ENCODE measurements at places on chromosomes 16 and 17.

- H3K4me3 ChIP-seq: no peak within 1 kb of the TSS
- H3K4me1 ChIP-seq: peaks cover 2% of the 10 kb centered on the region
- DNase-seq: peak; percentile 84
- peaks cover 28% of the 10 kb centered on the region for H3K27me3 ChIP-seq
- no peak within 1 kb of the TSS for H3K27ac ChIP-seq
Measured at GRCh38 chr16:24255456-24256371, at the start of gene CACNG3. CACNG3 (plus strand) TSS chr16:24256335; CDS start chr16:24256755, 420 bp downstream.

DNA sequence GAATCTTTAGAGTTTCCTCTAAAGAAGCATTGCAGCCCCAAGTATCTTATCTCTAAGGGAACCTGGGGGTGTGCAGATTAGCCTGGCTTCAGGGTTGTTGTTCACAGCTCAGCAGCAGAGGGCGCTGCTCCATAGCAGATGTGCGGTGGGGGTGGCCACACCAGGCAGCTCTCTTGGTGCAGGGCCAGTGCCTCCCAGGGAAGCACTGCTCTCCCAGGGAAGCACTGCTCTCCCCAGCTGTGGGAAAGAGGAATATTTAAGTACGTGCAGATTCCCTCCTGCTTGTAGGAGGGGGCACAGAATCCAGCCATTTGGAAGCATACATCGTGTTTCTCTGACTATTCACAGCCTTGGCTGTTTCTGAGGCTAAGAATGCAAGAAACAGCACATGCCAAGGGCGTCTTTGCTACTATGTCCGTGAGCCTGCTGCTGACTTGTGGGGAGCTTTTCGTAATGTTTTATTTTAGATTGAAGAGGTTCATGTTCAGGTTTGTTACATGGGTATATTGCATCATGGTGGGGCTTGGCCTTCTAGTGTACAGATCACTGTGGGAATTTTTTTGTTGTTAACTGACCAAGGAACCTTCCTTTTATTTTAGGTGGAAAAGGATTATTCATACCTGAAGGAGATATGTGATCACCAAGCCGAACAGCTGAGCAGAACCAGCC is 217.8 kb downstream of the SPECC1 start:
- no peaks in the 10 kb centered on the region for H3K27me3 ChIP-seq
- DNase-seq: peak; percentile 89
- H3K36me3 ChIP-seq: no peaks in the 10 kb centered on the region
- no peak overlapping the region for H3K4me3 ChIP-seq

DNA sequence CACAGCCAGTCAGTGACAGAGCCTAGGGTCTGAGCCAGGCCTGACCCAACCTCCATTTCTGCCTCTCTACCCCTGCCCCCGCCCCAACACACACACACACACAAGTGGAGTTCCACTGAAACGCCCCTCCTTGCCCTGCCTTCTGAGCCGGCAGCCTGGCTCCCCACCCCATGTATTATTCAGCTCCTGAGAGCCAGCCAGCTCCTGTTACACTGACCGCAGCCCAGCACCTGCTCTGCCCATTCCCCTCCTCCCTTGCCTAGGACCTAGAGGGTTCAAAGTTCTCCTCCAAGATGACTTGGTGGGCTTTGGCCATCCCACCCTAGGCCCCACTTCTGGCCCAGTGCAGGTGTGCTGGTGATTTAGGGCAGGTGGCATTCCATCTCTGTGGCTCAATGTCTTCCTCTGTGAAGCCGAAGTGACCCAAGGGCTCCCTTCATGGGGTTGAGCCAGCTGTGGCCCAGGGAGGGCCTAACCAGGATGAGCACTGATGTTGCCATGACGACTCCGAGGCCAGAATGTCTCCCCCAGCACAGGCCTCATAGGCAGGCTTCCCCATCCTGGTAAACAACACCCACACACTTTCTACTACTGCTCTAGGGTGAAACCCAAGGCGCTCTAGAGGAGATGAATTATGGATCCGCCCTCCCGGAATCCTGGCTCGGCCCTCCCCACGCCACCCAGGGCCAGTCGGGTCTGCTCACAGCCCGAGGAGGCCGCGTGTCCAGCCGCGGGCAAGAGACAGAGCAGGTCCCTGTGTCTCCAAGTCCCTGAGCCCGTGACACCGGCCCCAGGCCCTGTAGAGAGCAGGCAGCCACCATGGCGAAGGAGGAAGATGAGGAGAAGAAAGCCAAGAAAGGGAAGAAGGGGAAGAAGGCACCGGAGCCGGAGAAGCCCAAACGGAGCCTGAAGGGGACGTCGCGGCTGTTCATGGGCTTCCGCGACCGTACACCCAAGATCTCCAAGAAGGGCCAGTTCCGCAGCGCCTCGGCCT is 9.7 kb downstream of the MYO15A start:
- no peaks in the 10 kb centered on the region for H3K27me3 ChIP-seq
- H3K4me1 ChIP-seq: no peaks in the 10 kb centered on the region
- H3K27ac ChIP-seq: no peak overlapping the region
- no peak for DNase-seq
- no peak overlapping the region for H3K4me3 ChIP-seq

DNA sequence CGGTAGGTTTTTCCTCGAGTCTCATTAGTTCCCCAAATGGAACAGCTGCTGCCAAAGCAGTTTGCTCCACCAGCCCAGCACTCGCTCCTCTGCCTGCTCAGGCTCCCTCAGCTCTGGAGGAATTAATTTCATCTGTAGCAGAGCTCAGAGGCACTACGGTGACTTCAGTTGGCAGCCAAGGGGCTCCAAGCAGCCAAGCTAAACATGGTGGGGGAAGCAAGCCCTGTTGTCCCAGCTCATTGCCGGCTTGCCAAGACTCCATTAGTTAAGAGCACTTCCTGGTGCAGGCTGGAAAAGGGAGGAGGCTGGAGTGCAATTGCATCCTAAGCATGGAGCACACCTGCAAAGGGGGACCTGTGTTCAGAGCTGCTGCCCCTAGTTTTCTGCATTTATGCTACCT is 78.7 kb upstream of the GPRC5B start:
- H3K4me3 ChIP-seq: no peak overlapping the region
- H3K27ac ChIP-seq: no peak overlapping the region
- no peaks in the 10 kb centered on the region for H3K27me3 ChIP-seq
- H3K4me1 ChIP-seq: no peaks in the 10 kb centered on the region
- no peaks in the 10 kb centered on the region for H3K36me3 ChIP-seq

DNA sequence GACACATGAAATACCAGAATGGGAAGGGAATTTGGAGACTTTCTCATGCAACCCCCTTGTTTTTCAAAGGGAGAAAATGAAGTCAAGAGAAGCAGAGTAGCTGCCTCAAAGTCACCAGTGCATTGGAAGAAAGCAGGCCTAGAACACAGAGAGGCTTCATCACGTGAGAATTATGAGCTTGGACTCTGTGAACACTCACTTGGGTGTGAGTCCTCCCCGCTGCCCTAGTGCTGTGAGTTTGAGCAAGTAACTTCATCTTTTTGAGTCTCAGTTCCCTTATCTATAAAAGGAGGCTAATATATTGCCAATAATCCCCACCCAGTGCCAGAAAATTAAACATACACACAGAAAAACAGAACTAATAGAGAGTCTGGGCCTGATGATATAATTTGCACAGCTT is 315.8 kb downstream of the XYLT1 start:
- H3K27ac ChIP-seq: no peak overlapping the region
- no peaks in the 10 kb centered on the region for H3K4me1 ChIP-seq
- no peak for DNase-seq
- H3K36me3 ChIP-seq: peaks cover 17% of the 10 kb centered on the region
- H3K4me3 ChIP-seq: no peak overlapping the region
- H3K27me3 ChIP-seq: no peaks in the 10 kb centered on the region

- H3K4me1 ChIP-seq: peaks cover 16% of the 10 kb centered on the region
- H3K4me3 ChIP-seq: no peak within 1 kb of the TSS
- H3K27me3 ChIP-seq: peaks cover 10% of the 10 kb centered on the region
- H3K27ac ChIP-seq: no peak within 1 kb of the TSS
- DNase-seq: no peak
- H3K36me3 ChIP-seq: no peaks in the 10 kb centered on the region
Measured at GRCh38 chr17:69060822-69061221, at the start of gene ABCA9. ABCA9 (minus strand) TSS chr17:69060927; CDS start chr17:69051126, 9,801 bp downstream.

All from activated naive CD4-positive, alpha-beta T cell treated with anti-CD3 and anti-CD28 coated beads, Interleukin-2, amount 10 ng/mL, durations not matched to agents 7 days and 5 days (primary cell).